ENCODE measurements at places on chromosomes 1 and 21.

DNA sequence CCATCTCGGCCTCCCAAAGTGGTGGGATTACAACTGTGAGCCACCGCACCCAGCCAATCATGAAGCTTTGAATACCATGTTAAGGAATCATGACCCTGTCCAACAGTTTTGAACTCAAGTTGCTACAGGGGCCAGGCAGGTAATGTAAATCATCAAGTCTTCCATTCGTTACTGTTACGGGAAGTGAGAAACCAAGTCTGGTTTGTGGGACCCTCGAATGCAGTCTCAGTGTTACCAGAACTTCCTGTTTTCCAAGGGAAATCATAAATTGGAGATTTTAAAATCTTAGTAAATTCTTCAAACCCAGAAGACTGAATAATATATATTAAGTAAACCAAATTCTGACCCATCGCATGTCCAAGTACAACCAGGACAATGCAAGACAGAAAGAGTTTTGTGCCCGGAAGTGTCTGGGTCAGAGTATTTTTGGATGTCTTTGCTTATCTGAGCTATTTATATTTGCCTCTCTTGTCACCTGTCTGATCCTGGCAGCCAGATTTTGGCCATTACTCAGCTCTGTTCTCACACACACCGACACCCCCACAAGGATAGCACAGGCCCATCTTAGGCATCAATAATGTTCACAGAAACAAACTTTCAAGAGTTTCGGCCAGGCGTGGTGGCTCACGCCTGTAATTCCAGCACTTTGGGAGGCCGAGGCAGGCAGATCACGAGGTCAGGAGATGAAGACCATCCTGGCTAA, 8.8 kb downstream of the ATP5IF1 start:
- DNase-seq, result no peak

GRCh38 chr1:115712911-115713609, 55.5 kb downstream of the CASQ2 start:
- DNase-seq, result no peak

DNA sequence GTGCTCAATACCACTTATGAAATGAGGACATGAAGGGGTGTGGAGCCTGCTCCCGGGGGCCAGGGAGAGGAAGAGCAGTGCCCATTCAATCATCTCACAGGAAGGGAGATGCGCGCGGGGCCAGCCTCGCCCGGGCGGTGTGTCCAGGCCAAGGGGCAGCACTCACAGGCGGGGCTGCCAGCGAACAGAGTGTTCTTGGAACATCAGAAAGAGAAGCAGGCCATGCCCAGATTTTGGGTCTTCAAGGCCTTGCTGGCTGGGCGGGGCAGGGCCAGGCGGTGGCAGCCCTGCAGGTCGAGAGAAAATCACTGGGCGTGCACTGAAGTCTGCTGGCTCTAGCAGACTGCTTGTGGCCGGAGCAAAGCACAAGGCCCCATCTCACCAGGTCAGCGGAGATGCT, 168.6 kb downstream of the PRDM16 start:
- no peak for DNase-seq

DNA sequence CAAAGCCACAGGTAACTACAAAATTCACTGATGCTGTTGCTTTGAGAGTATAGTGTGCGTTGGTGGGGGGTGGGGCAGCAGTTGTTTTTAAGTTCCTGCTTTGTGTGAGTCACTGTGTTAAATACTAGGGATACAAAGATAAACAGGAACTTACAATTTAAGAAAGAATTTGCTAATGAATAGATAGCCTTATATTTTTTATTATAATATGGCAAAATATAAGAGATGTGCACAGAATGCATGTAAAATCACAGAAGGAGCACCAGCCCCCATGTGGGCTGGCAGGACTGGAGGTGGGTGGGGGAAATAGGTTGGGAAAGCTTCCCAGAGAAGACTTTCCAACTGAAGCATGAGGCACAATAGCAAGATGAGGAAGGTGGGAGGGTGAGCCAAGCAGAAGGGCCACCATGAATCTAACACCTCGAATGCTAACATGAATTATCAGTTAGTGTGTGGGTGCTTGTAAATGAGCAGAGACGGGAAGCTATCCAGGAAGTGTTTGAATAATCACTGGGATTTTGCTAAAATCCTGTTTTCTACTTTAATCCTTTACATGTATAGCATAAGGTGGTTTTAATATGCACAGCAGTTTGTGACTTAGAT, 57.0 kb upstream of the RAVER2 start:
- no peak for DNase-seq

DNA sequence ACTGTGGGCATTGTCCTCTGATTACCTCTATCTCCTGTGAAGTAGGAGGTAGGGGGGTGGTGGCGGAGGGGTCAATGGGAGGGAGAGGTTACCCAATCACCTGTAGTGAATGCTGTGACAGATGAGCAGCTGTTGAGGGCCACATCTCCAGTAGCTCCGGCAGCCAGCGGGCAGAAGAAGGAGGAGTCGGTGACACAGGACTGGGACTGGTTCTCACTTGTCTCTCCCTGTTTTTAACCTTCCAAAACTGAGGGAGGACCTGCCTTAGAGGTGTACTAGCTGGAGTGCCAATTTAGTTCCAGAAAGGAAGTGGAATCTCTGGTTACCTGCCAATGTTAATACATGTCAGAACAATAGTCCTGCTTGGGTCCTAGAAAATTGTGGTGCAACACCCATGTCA, 56.2 kb upstream of the ENAH start:
- no peak for DNase-seq

DNA sequence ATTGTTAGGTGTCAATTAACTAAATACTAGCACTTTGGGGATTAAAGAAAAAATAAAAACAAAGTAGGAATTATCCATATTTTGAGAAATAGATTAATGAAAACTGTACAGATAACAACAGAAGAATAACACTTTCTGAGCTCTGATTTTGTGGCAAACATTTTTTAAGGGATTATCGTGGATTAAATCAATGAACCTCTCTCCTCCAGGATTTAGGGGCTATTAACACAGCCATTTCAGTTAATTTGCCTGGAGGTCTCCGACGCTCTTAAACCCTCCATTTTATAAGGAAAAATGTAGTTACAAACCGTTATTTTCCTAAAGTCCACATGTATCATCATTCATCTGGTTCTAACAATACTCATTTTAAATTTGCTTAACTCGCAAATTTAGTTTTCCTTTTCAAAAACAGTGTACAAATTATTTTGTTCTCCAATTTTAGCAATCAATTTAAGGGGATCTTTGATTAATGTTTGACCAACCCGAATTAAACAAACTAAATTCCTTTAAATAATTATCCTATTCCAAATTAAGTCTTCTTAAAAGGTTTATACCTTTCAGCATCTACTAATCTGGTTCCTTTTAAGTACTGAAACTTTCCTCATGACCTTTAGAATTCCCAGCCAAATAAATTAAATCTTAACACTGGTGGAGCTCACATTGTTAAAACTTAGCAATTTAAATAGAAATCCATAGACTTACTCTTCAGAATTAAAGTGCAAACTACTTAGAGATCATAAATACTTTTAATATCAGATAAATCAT, 30.7 kb upstream of the RNF187 start:
- no peak for DNase-seq

DNA sequence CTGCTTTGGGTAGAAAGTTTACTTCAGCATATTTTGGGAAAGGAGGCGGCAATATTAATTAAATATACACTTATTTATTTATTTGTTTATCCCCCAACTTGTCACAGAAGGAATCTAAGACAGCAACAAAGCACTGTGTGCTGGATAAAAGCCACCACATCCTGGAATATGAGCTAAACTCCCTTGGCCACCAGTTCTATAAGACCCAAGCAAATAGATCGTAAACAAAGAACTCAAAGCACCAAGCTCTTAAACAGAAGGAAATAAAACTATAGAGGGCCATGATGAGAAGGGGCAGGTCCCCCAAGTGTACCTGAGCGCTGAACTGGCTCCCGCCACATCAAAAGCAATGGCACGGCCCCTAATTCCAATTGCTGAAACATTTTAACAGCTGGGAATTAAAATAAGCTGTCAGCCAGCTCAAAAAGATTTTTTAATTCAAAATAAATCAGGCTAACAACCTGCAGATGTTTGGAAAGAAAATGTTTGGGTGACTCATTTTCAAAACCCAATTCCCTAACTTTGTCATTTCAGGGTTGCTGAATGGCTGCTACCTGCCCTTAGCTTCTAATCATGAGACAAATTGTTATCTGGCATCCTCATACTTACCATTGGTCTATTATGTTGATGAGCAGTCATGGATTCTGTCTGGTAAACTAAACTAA, 127.1 kb downstream of the SLC30A10 start:
- DNase-seq, result no peak

DNA sequence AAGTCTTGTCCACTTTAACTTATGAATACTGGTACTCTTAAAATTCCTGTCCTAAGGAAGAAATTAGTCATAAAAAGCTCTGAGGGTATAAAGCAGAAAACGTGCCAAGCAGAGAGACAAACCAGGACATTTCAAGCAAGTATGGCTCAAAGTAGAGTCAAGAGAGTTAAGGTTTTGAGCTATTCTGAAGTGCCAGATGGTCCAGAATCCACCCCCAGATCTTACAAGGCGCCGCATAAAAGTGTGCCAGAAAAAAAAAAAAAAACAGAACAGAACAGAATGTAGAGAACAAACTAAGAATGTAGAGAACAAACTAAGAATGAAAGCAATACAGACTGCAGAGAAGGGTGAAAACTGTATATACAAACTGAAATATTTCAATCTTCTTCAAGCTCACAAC, 12.5 kb downstream of the EPS15 start:
- no peak for DNase-seq

- no peak for DNase-seq
Measured at GRCh38 chr1:49323925-49324540, 547.3 kb upstream of the BEND5 start.

GRCh38 chr1:115118611-115119010, 29.3 kb upstream of the TSPAN2 start:
- DNase-seq, result no peak

- peak; percentile 51 for DNase-seq
Measured at GRCh38 chr1:231724876-231725647, 98.5 kb downstream of the DISC1 start.

DNA sequence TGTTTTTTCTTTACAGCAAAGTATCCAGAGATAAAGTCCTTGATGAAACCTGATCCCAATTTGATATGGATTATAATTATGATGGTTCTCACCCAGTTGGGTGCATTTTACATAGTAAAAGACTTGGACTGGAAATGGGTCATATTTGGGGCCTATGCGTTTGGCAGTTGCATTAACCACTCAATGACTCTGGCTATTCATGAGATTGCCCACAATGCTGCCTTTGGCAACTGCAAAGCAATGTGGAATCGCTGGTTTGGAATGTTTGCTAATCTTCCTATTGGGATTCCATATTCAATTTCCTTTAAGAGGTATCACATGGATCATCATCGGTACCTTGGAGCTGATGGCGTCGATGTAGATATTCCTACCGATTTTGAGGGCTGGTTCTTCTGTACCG, 6.5 kb downstream of the DEGS1 start:
- DNase-seq, result no peak

DNA sequence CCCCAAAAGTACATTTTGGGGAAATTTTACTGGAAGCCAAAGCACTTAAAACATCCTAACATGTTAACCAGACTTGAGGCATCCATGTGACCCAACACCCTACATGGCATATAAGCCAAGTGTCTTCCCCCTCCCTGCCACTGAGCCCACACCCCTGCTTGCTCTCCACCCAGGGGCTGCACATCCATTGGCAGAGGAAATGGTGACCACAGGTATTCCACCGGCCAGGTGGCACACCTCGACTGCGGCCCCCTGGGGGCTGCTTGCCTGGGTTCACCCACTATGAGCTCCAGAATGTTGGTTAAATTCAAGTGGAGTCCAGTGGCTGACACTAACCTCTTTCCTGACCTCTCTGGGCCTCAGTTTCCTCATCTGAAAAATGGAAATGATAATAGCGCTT, 64.4 kb upstream of the FAM20B start:
- DNase-seq, result no peak

GRCh38 chr1:223496883-223497282, 103.7 kb downstream of the CCDC185 start:
- DNase-seq, result no peak

- no peak for DNase-seq
Measured at GRCh38 chr1:156160000-156160742, 6.8 kb downstream of the SEMA4A start.

DNA sequence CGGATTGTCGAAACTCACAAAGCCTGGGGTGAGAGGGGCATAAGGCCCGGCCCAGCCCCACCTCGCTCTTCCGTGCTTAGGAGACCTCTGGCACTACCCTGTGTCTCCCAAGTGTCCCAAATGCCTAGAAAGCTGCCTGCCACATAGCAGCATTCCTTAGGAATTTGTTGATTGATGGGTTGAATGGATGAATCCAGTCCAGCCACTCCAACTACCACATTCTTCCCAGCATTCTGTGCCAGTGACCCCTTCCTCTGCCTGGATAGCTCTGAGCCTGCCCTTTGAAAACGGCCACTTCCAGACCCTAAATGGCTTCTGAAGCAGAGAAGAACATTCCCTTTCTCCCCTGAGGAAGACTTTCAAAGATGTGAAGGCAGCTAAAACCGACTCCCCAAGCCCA, 11.5 kb downstream of the CELF3 start:
- DNase-seq, result no peak

GRCh38 chr1:201482755-201483154, 13.8 kb upstream of the PHLDA3 start:
- DNase-seq, result no peak

- DNase-seq, result no peak
Measured at GRCh38 chr1:44985747-44986359, 542 bp downstream of the EIF2B3 start.

DNA sequence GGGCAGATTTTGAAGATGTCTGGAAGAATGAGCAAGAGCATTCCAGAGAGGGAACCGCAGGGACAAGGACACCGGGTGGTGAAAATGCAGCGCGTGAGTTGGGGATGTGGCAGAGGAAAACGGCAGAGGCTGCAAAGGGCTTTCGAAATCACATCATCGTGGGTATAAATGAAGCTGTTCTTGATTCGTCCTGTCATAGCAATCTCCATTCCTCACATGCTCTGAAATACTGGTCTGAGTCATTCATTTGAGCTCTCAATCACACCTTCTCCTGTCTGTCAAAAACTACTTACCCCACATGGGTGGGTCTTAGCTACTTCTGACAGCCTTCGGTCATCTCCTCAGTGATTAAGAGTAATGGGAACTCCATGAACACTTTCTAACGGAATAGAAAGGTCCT, 81.5 kb downstream of the ERG start:
- DNase-seq, result no peak

GRCh38 chr21:33273044-33273443, 6.9 kb downstream of the IL10RB start:
- DNase-seq, result no peak

DNA sequence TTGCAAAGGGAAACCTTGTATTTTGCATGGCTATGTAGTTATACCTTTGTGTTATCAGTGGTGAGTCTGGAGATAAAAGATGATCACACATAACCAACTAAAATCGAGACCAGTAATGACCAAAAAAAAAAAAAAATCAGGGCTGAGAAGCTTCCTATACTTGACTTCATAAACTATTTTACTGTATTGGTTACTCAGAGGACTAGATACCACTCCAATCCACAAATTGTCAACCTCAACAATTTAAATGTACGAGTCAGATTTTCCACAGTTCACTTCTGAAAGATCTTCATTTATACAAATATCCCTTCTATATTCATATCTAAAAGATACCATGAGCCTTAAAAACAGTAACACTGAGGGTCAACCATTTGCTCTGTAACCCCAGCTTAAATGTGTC, 71.7 kb downstream of the NRIP1 start:
- DNase-seq, result no peak

- DNase-seq, result no peak
Measured at GRCh38 chr1:61844006-61844405, 101.7 kb downstream of the PATJ start.

GRCh38 chr1:182861994-182862393, 22.8 kb downstream of the DHX9 start:
- DNase-seq, result no peak

Measured in activated CD4-positive, alpha-beta T cell treated with anti-CD3 and anti-CD28 coated beads for 48 hours (primary cell).